Stimulated activated CD8-positive, alpha-beta memory T cell treated with anti-CD3 and anti-CD28 coated beads, Interleukin-4, amount 100 ng/mL, for 4 hours (primary cell): ENCODE measurements at places on chromosomes 1 and 21.

GRCh38 chr1:112599477-112599876, 19.5 kb downstream of the ST7L start:
- DNase-seq: no peak

GRCh38 chr1:171550050-171550449, 64.7 kb downstream of the PRRC2C start:
- DNase-seq: no peak

DNA sequence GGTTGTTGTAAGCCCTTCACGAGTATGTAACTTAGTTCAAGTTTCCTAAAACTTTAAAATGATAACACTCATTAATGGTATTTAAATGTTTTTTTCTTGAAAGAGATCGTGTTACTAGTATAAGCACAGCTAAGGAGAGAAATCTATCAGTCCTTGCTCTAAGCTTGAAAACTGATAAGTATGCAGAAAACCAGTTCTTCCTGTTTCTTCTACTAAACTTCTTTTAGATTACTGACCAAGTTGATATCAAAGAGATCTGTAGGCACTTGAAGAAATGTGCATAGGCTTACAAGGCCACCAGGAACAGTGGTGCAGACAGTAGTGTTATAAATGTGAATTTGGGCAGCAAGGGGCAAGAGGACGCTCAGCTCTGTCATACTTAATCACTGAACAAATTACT, 3.9 kb downstream of the EFCAB14 start:
- DNase-seq: no peak

- DNase-seq: no peak
Measured at GRCh38 chr1:44705470-44705869, 25.5 kb downstream of the RNU5D-1 start.

DNA sequence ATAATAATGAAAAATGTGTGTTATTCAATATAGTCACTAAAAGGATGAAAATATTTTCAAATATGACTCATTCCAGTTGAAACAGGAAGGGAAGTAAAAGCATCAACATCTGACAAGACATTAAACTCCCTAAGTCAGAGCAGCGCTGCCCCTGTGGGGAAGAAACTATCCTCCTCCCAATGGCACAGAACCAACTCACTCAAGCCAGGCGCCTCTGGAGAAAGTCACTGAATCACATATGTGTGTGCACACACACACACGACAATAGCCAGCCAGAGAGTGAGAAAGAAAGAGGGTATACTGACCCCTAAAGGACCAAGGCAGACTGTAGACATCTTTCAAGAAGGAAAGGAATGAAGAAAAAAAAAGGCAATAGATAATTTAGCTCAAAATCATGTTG, 126.9 kb downstream of the SETD4 start:
- no peak for DNase-seq

GRCh38 chr1:233859446-233859845, 45.0 kb upstream of the SLC35F3 start:
- no peak for DNase-seq
